ENCODE measurements at places on chromosomes 2 and 18. TPM values are rescaled to one million over a fixed set of nuclear protein-coding genes. Genes with fewer than 3 reads are reported as not detected.

- H3K36me3 ChIP-seq, result peaks cover 12% of the 10 kb centered on the region
- H3K4me1 ChIP-seq, result peaks cover 53% of the 10 kb centered on the region
- H3K27me3 ChIP-seq, result no peaks in the 10 kb centered on the region
- H3K4me3 ChIP-seq, result peak overlapping the region; percentile 4
- peak overlapping the region; percentile 76 for H3K27ac ChIP-seq
- DNase-seq, result no peak
These were observed 36.4 kb downstream of the CDC42EP3 start for GRCh38 chr2:37634914-37635503.

DNA sequence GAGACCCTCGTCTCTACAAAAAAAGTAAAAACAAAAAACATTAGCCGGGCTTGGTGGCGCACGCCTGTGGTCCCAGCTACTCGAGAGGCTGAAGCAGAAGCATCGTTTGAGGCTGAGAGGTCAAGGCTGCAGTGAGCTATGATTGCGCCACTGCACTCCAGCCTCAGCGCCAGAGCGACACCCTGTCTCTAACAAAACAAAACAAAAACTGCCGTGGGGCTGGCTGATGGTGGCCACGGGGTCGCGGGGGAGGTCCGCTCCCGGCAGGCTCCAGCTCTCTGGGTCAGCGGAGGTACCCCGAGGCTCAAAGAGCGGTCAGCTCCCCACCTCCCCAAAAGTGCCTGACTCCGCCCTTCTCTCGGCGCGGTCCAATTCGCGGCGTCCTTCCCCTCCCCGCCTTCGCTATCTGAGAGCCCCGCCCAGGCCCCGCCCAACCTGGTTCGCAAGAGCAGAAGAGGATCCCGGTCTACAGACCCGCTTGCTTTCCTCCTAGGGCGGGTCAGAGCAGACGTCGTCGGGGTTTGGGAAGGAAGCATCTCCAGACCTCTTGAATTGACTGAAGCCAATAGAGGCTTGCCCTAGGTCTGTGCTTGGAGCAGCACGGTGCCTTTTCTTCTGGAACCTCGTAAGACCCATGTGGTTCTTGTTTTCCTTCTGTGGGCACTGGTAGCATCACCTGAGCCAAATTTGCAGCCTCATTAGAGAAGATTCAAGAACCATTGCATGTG, 7.8 kb downstream of the RAX start:
- no peaks in the 10 kb centered on the region for H3K36me3 ChIP-seq
- peak; percentile 63 for DNase-seq
- H3K4me1 ChIP-seq, result peaks cover 18% of the 10 kb centered on the region
- peak overlapping the region; percentile 69 for H3K4me3 ChIP-seq
- no peak overlapping the region for H3K27ac ChIP-seq

GRCh38 chr2:37575780-37576179, 95.7 kb downstream of the CDC42EP3 start:
- H3K27ac ChIP-seq, result no peak overlapping the region
- no peak for DNase-seq
- H3K4me1 ChIP-seq, result peaks cover 6% of the 10 kb centered on the region
- no peaks in the 10 kb centered on the region for H3K27me3 ChIP-seq
- H3K36me3 ChIP-seq, result peaks cover 11% of the 10 kb centered on the region

GRCh38 chr2:134819334-134819733, 19.1 kb upstream of the ACMSD start:
- no peaks in the 10 kb centered on the region for H3K27me3 ChIP-seq
- H3K27ac ChIP-seq, result no peak overlapping the region
- DNase-seq, result no peak

DNA sequence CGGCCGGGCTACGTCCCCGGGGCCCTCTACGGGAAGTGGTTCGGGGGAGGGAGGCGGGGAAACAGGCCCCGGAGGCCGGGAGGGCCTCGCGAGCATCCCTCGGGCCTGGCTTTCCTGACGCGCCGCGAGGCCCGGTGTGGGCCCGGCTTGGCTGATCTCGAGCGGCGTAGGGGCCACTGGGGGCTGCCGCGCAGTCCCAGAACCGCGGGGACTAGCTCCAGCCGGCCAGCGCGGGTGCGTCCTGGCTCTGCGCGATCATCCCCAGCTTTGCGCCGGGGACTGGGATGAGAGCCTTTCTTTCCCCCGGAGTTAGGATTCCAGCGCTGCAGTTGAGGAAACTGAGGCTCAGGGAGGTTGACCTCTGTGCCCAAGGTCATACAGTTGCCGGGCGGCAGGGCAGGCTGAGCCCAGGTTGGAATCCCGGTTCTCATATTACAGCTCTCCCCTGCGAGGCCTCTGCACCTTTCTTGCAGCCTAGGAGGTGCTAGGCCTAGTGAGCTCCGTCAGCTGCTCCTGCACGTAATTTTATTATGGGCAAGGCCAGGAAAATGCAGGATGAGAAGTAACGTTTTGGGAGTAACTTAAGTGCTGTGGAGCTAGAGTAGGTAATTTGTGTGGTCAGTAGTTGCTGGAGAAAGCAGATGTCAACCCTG, 501 bp downstream of the LPIN1 start:
- peaks cover 7% of the 10 kb centered on the region for H3K36me3 ChIP-seq
- peak overlapping the region; percentile 82 for H3K27ac ChIP-seq

DNA sequence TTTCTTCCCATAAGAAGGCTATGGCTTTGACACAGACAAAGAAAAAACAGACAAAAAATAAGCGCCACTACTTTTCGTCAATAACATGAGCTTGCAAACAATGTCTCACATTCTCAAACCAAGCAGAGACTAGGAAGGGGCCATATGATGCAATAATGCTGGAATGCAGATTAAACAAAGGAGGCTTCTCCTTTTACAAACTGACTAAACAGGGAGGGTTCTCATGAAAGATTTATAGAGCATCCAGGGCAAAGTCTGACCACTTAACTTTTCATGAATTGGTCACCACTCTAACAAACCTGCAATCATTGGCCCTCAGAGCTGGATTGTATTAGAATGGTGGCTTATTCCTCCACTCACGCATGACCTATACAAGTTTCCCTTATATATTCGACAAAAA, 663.3 kb upstream of the CHAC2 start:
- H3K36me3 ChIP-seq, result no peaks in the 10 kb centered on the region
- H3K4me1 ChIP-seq, result no peaks in the 10 kb centered on the region
- DNase-seq, result no peak
- H3K4me3 ChIP-seq, result no peak overlapping the region
- H3K27ac ChIP-seq, result no peak overlapping the region

The UGT1A4 gene
- not detected for total RNA-seq

The HOXD13 gene
- total RNA-seq, result not detected

The MIB1 gene
- 32.6 TPM for total RNA-seq

The SKOR2 gene
- total RNA-seq, result not detected
